ENCODE measurements at places on chromosomes 3 and 15.
A peak's percentile ranks its signal among the peaks of the same experiment; 100 is the strongest.

DNA sequence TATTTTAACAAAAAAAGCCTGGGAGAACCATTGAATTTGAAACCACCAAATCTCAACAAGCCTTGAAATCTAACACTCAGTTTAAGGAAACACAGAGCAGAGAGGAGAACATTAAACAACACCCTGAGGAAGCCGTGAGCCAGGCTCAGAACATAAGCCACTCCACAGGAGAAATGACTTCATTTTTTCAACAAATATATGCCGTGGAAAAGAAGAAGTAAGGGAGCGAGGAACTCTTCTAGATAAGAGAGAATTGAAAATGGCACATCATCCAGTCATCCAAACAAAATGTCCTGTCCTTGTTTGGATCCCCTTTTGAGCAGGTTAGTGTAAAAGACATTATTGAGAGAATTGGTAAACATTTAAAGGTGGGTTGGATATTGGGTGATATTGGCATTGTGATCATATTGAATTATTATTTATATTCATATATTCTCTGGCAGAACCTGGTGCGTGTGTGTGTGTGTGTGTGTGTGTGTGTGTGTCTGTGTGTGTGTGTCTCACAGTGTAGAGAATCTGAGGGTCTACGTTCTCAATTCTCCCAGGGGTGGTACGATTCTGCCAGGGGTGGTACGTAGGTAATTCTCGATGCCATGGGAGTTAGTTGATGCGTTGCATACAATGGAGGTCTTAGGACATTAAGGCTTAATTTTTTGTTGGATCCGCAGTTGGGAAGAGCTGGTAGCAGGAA lies 94.4 kb downstream of the ST6GAL1 start:
- no peak for DNase-seq

DNA sequence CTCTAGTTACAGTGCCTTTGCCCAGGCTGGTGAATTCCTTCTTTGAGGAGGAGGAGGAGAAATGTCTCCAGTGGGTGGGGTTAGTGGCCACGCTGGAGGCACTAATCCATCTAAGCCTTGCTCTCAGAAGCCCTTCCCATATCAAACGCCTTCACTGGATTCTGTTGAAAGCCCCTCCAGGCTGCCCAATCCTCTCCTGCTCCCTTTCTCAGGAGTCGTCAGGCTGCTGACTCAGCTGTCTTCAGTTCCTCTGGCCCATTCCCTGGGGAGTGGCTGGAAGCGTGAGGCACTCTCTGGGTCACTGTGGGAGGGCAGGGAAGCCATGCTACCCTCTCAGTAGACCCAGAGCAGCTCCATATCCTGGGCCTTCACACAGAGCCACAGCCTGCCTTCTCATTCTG lies 2.7 kb downstream of the AP2M1 start:
- no peak for DNase-seq

- DNase-seq, result no peak
Observed at GRCh38 chr3:171825222-171825828, 15.0 kb upstream of the PLD1 start.

DNA sequence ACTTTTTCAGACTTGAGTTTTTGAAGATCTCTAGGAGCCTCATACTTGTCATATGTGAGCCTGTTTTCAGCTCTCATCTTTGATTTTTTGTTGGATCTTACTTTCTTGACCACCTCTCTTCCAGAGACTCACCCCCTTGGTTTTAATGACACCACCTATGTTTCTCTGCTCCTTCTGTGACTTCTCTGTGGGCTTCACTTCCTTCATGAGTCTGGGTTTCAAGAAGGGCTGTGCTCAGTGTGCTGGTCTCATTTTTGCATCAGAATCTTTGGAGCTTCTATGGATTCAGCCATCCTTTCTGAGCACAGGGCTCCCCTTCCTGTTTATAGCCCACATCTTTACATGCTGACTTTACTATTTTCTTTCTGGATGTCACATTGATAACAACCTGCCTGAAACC lies 17.7 kb downstream of the PPM1L start:
- DNase-seq, result no peak

GRCh38 chr3:140768941-140769340 lies 91.1 kb downstream of the TRIM42 start:
- DNase-seq, result no peak

DNA sequence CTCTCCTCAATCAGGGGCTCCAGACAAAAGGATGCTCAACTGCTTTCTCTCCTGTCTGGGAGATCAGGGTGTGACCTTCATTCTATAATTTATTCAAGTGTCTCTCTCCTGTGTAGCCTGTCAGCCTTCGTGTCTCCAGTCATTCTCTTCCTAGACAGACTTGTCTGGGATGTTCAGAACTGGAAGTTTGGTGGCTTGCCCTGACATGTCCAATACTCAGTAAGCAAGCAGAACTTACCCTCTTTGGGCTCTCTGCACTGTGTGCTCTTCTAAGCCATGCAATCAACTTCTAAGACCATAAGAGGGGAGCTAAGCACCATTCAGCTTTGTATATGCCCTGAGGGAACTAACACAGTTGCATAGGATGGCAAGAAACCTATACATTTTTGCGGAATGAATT lies 14.1 kb downstream of the ACKR2 start:
- DNase-seq, result no peak

GRCh38 chr3:126106336-126107202 lies 22.6 kb upstream of the SLC41A3 start:
- no peak for DNase-seq

DNA sequence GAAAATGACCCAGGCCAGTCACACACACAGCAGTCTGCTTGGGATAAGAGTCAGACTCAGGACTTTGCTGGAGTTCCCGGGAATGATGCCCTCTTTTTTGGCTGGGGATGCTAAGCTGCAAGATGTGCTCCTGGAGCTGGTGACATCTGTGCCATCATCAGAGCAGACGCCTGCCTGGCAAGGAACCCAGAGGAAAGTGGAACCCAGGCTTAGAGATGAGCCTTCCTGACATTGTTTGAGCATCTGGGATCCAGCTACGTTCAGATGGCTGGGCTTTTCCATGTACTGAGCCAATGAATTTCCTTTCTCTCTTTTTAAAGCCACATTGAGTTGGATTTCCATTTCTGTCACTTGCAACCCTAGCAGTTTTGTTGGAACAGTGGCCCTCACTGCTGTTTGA lies 53.3 kb downstream of the EBLN2 start:
- DNase-seq, result no peak

- no peak for DNase-seq
Observed at GRCh38 chr3:98680723-98681122, 82.4 kb upstream of the ST3GAL6 start.

- no peak for DNase-seq
Observed at GRCh38 chr3:193827040-193827669, 234.1 kb downstream of the OPA1 start.

- no peak for DNase-seq
Observed at GRCh38 chr3:197325773-197326172, 27.4 kb upstream of the DLG1 start.

DNA sequence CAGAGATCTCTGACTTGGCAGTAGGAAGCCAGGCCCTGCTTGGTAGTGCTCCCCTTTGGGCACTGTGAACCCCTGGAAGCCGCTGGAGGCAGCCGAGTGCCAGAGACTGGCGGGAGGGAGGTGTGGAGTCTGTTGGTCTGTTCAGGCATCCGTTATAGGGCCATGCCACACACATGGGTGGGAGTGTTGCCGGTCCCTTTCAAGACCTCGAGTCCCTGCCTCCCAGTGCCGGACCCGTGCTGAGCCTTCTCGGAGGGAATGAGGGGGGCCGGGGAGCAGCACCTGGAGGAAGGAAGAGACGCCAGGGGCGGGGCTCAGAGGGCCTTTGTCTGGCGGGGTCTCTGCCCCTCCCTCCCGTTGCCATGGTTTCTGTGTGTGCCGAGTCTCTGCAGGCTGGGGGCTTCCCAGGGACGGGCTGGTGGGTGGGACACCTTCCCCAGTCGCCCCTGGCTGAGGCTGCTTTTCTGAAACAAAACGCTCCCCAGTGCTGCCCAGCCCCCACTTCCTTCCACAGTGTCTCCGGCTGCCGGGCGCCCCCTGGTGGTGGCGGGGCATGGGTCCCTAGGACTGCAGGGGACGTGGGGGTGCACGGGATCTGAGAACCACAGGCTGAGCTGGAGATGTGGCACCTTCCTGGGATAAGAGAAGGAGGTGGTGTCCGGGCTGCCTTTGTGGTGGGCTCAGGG lies 10.0 kb downstream of the GNAI2 start:
- DNase-seq, result no peak

DNA sequence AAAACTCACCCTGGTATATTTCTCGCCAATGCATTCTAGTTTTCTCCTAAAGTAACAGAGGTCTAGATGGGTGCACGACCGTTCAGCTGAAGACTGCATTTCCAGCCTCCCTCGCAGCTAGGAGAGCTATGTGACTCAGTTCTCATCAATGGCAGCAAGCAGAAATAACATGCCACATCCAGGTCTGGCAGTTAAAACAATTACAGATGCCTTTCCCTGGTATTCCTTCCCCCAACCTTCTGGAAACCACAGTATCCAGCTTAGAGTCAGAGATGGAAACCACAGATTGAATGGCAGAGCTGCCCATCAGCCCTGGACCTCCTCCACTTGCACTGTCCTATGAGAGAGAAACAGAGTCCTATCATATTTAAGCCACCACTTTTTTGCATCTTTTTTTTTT lies 4.8 kb downstream of the HAPLN3 start:
- no peak for DNase-seq

- no peak for DNase-seq
Observed at GRCh38 chr3:61912158-61912557, 350.8 kb downstream of the PTPRG start.

DNA sequence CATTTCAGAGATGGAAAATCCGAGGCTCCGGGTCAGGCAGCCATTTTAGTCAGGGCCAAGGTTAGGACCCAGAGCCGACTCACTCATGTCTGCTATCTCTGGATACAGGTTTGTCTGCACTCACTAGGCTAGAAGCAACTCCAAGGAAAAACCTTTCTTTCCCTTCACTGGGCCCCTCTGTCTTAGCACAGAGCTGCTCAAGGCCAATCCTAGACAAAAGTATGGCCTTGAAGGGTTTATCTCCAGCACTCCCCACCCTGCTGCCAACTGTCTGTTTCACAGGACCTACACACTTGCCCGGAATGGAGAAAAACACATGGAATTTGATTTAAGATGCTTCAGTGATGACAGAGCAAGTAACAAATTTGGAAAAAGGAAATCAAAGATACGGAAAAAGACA lies 25.6 kb downstream of the ACAN start:
- DNase-seq, result no peak

GRCh38 chr3:14799146-14799545 lies 19.6 kb upstream of the FGD5 start:
- no peak for DNase-seq

- no peak for DNase-seq
Observed at GRCh38 chr3:34725774-34726173, 913.6 kb upstream of the ARPP21 start.

- DNase-seq, result peak; percentile 68
Observed at GRCh38 chr3:184727357-184728009, 15.6 kb upstream of the MAGEF1 start.

DNA sequence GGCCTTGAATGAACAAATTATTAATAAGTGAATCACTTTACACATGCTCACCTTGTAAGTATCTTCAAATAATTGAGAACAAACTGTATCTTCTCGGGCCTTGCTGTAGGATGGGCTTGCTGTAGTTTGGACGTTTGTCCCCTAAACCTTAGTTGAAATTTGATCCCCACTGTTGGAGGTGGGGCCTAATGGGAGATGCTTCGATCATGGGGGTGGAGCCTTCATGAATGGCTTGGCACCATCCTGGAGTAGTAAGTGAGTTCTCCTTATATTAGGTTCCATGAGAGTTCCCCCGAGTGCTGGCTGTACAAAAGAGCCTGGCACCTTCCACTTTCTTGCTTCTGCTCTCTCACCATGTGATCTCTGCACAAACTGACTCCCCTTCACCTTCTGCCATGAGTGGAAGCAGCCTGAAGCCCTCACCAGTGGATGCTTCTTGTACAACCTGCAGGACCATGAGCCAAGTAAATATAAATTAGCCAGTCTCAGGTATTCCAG lies 29.3 kb downstream of the PIGB start:
- DNase-seq, result no peak

GRCh38 chr3:66083784-66084213 lies 45.1 kb upstream of the MAGI1 start:
- no peak for DNase-seq

- DNase-seq, result no peak
Observed at GRCh38 chr3:14703791-14704190, 28.9 kb downstream of the C3orf20 start.

- DNase-seq, result no peak
Observed at GRCh38 chr15:57158997-57159668, 217.2 kb upstream of the CGNL1 start.

DNA sequence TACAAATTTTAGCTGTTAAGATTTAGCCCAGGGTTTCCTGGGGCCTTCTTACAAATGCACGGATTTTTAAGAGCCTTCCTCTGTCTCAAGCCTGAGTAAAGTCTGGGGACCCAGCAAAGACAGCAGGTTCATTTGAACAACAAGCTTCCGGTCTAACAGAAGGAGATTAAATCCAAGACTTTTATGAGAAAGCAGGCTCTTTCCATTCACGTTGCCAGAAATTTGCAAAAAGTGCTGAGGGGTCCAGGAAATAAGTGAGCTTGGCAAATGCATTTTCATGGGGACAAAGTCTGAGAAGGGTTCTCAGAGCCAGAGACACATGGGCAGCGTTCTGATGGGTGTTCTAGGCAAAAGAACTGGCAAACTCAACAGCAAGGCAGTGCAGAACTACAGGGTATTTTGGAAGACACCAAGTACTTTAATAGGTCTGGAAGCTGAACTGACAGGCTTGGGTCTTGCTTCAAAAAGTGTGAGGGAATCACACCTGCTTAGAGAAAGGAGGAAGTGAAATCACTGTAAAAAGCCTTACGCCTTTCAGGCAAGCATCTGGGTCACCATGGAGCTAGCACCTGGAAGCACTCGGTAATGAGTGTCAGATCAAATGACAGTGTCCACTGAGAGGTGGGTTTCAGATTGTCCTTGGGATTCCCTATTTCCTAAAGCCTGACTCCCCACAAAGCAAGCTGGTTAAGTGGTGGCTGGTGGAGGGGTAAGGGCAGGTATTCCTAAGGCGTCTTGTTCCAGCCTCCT lies 115.8 kb upstream of the ARHGEF3 start:
- DNase-seq, result no peak

DNA sequence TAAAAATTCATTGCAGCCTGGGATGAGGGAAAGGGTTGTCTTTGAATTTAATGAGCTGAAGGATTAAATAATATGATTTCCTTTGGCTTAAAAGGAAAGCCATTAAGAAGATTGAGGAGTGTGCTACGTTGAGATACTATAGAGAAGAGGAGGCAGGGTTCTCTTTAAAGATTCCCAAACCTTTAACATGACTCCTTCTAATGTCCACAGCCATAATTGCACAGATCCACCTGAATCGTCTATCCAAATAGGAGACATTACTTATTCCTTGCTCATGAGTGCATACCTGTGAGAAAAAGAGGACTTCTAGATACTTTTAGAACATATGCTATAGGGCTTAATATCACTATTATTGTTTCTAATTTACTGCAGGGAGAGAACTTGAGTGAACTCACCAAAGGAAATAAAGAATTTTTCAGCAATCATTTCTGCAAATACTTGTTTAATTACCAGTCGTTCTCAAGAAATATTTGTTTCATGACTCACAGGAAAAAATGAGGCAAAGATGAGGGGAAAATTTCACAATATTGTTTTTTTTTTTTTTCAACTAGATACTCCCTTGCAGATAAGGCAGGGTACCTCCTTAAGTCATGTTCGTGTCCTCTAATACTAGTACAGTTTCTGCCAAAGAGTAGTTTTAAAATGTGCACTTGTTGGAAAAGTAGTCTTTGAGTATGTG lies 8.9 kb upstream of the SUCNR1 start:
- no peak for DNase-seq
